T-helper 17 cell (primary cell): ENCODE measurements at places on chromosomes 3 and 15. TPM values are rescaled to one million over a fixed set of nuclear protein-coding genes. Genes with fewer than 3 reads are reported as not detected.
A peak's percentile ranks its signal among the peaks of the same experiment; 100 is the strongest.

- H3K27ac ChIP-seq, result no peak overlapping the region
- peaks cover 27% of the 10 kb centered on the region for H3K27me3 ChIP-seq
- DNase-seq, result no peak
- H3K36me3 ChIP-seq, result no peaks in the 10 kb centered on the region
These were observed 3.1 kb upstream of the ADAMTSL3 start for GRCh38 chr15:83650831-83651230.

SATB1 gene
- 208 TPM for total RNA-seq

CYP1A2 gene
- not detected for total RNA-seq

AMIGO3 gene
- total RNA-seq, result 0.99 TPM

DNA sequence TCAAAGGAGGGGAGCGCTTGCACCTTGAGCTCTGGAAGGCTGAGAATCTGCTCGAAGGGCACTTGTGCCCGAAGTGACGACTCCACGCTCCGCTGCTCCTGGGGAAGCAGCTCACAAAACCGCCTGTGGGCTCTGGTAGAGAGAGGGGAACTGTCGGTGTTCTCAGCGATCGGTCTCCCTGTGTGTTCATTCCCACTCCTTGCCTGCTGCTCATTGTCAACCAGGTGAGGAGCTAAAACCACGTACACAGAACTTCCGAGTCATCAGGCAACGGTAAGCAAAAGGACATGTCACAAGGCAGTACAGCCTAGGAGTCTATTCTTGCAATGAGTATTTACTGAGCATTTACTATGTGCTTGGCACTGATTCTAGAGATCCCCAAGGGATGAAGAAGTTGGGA, 1.5 kb downstream of the CIB1 start:
- H3K27me3 ChIP-seq, result no peaks in the 10 kb centered on the region
- peaks cover 40% of the 10 kb centered on the region for H3K4me1 ChIP-seq
- H3K36me3 ChIP-seq, result peaks cover 4% of the 10 kb centered on the region

DNA sequence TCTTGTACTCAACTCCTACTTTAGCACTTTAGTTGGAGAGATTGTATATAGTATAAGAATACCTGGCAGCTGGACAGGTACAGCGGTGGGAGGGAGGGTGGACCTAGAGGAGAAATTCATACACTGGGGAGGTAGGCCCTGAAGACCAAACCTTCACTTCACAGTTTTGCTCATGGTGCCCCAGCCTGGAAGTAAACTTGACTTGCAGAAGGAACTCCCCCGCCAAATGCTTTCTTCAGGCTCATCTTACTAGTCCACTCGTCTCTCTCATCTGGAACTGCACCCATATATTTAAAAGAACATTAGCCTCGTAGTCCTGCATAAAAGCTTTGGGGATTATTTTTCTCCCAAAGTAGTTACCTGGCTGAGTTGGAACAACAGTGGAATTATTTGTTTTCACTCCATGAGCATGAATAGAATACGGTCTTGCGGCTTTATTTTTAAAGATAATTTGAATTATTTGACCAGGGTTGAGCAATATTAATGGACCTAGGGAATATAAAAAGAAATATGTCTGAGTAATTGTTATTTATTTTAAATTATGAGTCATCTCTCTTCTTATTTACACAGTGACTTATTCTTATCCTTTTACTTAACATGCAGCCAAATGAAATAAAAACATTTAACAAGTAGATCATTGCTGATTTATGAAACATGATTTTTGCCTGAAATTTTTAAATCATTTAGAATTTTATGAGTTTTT, 25.5 kb upstream of the CP start:
- H3K4me3 ChIP-seq, result no peak overlapping the region
- H3K27ac ChIP-seq, result no peak overlapping the region
- H3K36me3 ChIP-seq, result peaks cover 5% of the 10 kb centered on the region
- no peak for DNase-seq
- H3K4me1 ChIP-seq, result peaks cover 12% of the 10 kb centered on the region

DNA sequence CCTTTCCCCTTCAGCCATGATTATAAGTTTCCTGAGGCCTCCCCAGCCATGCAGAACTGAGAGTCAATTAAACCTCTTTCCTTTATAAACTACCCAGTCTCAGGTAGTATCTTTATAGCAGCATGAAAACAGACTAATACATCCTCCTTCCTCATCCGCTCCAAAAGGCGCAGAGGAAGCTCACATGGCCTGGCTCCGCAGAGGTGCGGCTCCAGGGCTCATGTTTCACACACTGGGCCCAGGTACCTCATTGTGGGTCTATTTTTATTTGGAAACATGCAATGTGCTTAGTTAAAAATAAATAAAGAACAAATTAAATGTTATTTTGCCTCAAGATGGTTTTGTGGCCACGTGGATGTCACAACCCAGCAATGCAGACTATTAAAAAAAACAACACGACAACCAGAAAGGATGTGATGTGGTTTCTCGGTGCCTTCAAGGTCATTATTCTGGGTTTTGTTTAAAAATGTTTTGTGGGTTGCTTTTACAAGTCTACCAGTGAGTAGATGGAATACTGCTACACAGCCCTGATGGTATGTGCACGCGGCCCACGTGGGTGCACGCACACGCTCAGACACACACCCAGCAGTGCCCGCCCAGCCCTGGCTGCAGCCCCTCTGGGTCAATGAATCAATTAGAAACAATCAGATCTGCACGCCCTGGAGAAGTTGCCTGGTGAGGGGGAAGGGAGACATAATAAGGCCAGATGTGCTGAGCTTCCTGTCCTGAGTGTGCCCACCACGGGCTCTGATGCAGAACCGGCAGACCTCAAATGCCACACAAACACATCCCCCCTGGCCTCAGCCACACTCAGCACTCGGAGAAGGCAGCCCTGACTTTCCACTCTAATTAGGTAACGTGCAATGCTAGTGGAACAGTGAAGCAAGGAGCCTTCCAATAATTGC, 140.1 kb downstream of the ADAMTS17 start:
- peak overlapping the region; percentile 34 for H3K27ac ChIP-seq
- peaks cover 5% of the 10 kb centered on the region for H3K4me1 ChIP-seq
- peaks cover 5% of the 10 kb centered on the region for H3K36me3 ChIP-seq
- DNase-seq, result no peak
- H3K27me3 ChIP-seq, result no peaks in the 10 kb centered on the region

GRCh38 chr3:128408693-128409623, 57.7 kb downstream of the DNAJB8 start:
- H3K4me1 ChIP-seq, result peaks cover 10% of the 10 kb centered on the region
- peaks cover 2% of the 10 kb centered on the region for H3K36me3 ChIP-seq
- no peak for DNase-seq
- no peaks in the 10 kb centered on the region for H3K27me3 ChIP-seq
- no peak overlapping the region for H3K27ac ChIP-seq

GRCh38 chr3:99767291-99767690, 50.4 kb upstream of the CMSS1 start:
- peaks cover 9% of the 10 kb centered on the region for H3K27me3 ChIP-seq
- H3K4me1 ChIP-seq, result peaks cover 2% of the 10 kb centered on the region
- no peak for DNase-seq
- no peak overlapping the region for H3K27ac ChIP-seq
- no peak overlapping the region for H3K4me3 ChIP-seq

CD80 gene
- 13.9 TPM for total RNA-seq

- H3K27me3 ChIP-seq, result no peaks in the 10 kb centered on the region
- H3K36me3 ChIP-seq, result no peaks in the 10 kb centered on the region
- H3K4me1 ChIP-seq, result peaks cover 55% of the 10 kb centered on the region
These were observed 38.8 kb downstream of the BHLHE40 start for GRCh38 chr3:5017925-5018531.

DNA sequence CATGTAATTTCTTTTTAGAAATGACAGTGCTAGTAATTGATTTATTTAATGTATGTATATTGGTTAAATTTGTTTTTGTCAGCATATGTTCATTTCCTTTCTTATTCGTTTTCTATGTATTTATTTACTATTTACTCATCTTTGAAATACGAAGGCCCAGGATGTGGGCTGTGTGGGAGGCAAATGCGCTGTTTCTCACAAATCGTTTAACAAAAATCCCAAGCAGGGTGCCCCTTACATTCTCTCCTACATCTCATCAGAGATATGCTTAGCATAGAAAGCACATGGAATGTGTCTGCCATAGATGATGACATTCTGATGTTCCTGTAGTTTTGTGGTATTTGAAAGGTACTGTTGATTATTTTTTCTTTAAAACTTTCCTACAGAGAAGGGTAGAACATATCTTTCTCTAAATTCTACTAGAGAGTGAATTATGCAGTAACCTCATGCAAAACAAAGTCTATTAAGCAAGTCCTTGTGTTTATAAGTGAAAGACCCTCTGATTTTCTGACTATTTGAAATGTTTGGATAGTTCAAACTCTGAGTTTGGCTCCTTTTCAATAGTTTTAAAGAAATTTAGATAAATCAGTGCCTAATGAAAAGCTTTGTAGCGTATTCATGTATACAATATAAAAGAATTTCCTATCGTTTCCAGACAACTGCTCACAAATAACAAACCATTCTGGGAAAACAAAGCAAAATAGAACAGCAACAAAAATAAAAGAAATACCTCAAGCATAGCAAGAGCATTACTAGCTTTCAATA, 111.1 kb upstream of the VGLL3 start:
- H3K4me3 ChIP-seq, result no peak overlapping the region
- H3K4me1 ChIP-seq, result no peaks in the 10 kb centered on the region
- no peaks in the 10 kb centered on the region for H3K36me3 ChIP-seq
- no peaks in the 10 kb centered on the region for H3K27me3 ChIP-seq
- no peak overlapping the region for H3K27ac ChIP-seq
- DNase-seq, result no peak

DNA sequence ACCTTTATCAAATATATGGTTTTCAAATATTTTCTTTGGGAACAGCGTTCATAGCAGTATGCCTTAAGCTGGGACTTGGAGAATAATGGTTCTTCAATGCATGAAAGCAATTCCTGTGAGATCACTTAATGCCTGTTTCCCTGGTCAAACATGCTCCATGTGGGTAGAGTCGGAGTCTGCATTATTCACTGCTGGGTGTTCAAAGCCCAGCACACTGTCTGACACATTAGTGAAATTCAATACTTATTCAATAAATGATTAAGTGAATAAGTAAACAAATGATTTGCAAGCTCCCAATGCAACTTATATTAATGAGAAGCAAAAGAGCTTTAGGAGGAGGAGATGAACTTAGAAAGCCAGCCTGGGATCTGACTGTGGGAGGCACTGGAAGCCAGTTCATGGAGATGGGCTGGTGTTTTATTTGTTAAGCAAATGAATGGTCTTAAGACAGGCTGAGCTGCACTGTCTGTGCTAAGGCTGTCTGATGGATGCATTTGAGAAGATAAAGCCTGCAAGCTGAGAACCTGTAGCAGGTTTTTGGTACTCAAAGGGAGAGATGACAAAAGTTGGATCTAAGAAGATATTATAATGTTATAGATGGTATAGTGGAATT, 490.8 kb downstream of the MCTP2 start:
- no peaks in the 10 kb centered on the region for H3K4me1 ChIP-seq
- peaks cover 6% of the 10 kb centered on the region for H3K27me3 ChIP-seq
- no peak for DNase-seq
- H3K27ac ChIP-seq, result no peak overlapping the region

SLC12A1 gene
- total RNA-seq, result not detected

- peaks cover 2% of the 10 kb centered on the region for H3K36me3 ChIP-seq
- peaks cover 5% of the 10 kb centered on the region for H3K4me1 ChIP-seq
- peaks cover 5% of the 10 kb centered on the region for H3K27me3 ChIP-seq
- no peak overlapping the region for H3K27ac ChIP-seq
- no peak overlapping the region for H3K4me3 ChIP-seq
- no peak for DNase-seq
These were observed 224.8 kb upstream of the HES1 start for GRCh38 chr3:193910886-193911738.

ANKRD34C gene
- not detected for total RNA-seq

DNA sequence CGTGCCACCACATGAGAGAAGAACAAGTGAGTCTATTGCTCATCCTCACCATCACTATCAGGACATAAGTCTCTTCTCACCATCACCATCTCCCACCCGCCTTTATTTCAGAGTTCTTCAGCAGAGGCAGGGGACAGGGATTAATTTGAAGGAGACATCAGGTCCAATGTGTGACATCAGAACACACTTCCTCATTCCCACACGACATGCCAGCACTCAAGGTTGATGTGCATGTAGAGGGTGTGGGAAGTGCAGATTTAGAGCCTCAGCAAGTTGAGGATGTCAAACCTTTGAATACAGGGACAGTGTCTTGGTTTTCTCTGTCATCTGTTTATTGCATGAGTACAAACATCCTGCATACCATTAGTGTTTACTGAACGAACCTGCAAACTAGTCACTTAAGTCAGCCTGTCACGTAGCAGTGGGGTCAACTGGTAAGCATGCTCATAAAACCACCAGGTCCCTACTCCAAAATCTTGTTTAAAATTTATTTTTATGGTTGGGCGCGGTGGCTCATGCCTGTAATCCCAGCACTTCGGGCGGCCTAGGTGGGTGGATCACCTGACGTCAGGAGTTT, 104.4 kb downstream of the MYLK start:
- no peaks in the 10 kb centered on the region for H3K4me1 ChIP-seq
- H3K36me3 ChIP-seq, result no peaks in the 10 kb centered on the region
- H3K4me3 ChIP-seq, result no peak overlapping the region
- H3K27ac ChIP-seq, result no peak overlapping the region
- no peak for DNase-seq

DNA sequence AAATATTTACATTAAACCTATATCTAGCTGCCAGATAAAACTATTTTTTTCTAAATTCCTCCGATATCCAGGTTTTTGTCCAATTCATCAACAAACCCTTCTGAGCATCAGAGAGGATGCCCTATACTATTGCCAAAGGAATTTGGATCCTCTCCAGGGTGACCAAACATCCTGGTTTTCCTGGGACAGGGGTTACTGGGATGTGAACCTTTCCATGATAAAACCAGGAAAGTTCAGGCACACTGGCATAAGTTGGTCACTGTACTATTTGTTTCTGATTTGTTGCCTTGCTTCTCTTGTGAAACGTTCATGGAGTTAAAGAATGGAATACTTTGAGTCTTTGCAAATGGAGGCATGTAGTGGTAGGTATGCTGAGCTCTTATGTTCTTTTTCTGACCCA, 63.5 kb downstream of the TLNRD1 start:
- H3K27me3 ChIP-seq, result peaks cover 15% of the 10 kb centered on the region
- no peak for DNase-seq
- no peak overlapping the region for H3K27ac ChIP-seq
- peaks cover 7% of the 10 kb centered on the region for H3K36me3 ChIP-seq
- H3K4me3 ChIP-seq, result no peak overlapping the region

KNG1 gene
- total RNA-seq, result not detected
